CD8-positive, alpha-beta memory T cell (primary cell): ENCODE measurements at places on chromosomes 7 and 10. TPM values are rescaled to one million over a fixed set of nuclear protein-coding genes. Genes with fewer than 3 reads are reported as not detected.

ZNF736 gene
- 22.8 TPM for total RNA-seq

GHRHR gene
- not detected for total RNA-seq

- peak; percentile 45 for DNase-seq
These were observed 1.9 kb downstream of the HIPK2 start for GRCh38 chr7:139775829-139776266.

- DNase-seq: no peak
These were observed 75.3 kb downstream of the DOCK4 start for GRCh38 chr7:112130729-112131410.

- no peak for DNase-seq
These were observed 136.5 kb upstream of the ETV1 start for GRCh38 chr7:14125998-14126397.

- no peak for DNase-seq
These were observed 166.0 kb upstream of the MDFIC start for GRCh38 chr7:114755856-114756255.
